ENCODE measurements at places on chromosomes 7 and 10.
A peak's percentile ranks its signal among the peaks of the same experiment; 100 is the strongest.

DNA sequence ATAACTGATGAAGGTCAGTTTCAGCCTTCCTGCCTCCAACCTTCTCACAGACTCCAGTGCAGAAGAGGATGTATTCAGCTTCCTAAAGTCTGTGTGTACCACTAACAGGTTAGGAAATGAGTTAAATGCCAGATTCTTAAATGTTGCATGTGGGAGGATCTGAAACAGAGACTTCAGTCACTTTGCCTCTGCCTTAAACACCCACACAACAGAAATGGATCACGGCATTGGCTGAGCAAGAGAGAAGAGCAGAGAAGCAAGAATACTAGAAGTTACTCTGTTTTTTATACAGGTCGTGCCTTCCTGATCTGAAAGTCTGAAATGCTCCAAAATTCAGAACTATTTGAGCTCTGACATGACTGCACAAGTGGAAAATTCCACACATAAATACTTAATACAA lies 98.9 kb upstream of the ARHGAP21 start:
- DNase-seq: no peak

DNA sequence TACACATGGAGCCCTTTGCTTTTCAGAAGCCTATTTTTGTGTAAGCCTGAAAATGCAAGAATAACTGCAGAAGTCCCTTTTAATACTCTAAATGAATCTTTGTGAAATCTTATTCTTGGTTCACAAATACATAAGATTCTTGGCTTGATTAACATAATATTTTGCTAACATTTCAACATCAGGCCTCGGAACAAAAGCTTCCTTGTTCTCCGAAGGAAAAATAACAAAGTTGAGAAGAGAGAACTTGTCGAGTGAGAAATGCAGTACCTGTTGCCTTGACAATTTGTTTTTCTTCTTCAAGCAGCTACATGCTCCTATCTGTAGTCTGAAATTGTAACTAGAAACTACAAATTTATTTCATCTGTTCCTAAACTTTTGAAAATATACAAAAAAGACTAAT lies 8.5 kb downstream of the NT5C2 start:
- DNase-seq: no peak

DNA sequence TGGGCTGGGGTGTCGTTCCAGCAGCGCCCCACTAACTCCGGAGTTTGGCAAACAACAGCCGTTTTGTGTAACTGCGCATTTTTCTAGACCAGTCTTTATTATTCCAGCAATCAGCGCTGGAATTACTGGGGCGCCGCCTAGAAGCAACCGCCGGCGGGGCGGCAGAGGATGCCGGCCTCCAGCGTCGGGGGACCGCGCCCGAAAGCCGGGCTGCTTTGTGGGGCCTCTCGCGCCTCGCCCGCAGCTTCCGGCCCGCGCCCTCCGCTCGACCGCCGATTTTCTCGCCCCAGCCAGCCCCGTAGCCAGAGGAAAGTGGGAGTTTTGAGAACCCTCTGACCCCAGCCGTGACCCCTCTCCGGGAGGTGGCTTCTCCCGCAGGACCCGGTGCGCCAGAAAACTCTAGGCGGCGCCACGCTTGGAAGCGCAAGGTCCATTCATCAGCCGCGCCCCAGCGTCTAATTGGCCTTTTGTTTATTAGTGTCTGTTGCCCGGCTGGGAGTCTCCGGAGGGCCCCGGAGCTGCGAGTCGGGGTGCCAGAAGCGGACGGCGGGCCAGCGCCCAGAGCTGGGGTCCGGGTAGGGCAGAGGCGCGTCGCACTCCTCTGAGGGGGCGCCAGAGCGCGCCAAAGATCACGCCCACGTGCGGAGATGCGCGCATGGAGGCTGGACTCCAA lies 10.7 kb downstream of the EMX2 start:
- DNase-seq: no peak

DNA sequence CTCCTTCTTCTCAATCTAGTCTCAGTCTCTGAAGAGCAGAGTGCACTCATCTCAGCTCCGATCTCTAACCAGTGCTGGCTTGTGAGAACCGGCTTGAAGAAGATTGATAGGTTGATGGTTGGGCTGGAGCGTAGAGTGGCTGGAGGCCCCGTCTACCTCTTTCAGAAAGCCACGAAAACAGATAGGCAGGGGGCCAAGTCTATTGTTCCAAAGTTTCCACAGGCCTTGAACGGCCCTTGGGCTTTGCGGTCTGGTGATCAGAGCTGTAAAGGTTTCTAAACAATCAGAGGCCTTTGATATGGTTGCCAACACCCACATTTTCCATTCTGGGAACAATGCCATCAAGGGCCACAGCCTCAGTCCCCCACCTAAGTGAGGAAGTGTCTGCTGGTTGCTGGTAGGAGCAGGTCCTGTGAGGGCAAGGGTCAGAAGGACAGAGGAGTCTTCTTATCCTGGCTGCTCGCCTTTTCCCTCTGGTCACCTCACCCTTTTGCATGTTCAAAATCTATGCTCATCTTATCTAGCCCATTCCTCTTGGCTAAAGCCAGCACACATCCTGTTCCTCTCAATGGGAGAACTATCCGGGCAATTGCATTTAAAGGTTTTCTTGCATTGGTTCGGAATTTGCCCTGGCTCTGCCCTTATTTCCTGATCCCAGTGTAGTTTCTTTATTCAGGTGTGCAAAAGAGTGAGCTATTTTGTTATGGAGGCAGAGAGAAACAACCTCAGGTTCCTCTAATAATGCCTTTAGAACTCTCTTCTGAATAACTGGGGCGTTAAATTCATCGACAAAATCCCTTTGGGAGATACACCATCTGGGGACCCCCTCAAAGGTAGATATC lies 70.3 kb upstream of the KMT2E start:
- no peak for DNase-seq

- no peak for DNase-seq
These were observed 94.3 kb upstream of the SORCS3 start for GRCh38 chr10:104546756-104547155.

GRCh38 chr7:37109016-37109683 lies 339.5 kb downstream of the ELMO1 start:
- DNase-seq: peak; percentile 50

DNA sequence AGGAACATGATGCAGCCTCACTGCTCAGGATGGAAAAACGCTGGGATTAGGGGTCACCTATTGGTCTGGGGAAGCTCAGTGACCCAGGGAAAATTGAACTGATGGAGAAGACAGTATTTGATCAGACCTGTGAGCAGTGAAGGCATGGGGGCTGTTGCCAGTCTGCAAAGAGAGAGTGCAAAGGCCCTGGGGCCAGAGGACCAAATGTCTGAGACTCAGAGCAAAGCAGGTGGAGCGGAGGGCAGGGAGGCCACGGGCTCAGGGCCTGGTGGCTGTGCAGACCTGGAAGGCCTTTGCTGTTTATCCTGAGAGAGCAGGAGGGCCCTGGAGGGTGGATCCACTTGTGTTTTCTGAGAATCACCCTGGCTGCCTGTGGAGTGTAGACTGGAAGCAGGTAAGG lies 67.1 kb downstream of the INPP5A start:
- DNase-seq: no peak

GRCh38 chr7:101232141-101232850 lies 5.3 kb downstream of the CLDN15 start:
- peak; percentile 43 for DNase-seq

DNA sequence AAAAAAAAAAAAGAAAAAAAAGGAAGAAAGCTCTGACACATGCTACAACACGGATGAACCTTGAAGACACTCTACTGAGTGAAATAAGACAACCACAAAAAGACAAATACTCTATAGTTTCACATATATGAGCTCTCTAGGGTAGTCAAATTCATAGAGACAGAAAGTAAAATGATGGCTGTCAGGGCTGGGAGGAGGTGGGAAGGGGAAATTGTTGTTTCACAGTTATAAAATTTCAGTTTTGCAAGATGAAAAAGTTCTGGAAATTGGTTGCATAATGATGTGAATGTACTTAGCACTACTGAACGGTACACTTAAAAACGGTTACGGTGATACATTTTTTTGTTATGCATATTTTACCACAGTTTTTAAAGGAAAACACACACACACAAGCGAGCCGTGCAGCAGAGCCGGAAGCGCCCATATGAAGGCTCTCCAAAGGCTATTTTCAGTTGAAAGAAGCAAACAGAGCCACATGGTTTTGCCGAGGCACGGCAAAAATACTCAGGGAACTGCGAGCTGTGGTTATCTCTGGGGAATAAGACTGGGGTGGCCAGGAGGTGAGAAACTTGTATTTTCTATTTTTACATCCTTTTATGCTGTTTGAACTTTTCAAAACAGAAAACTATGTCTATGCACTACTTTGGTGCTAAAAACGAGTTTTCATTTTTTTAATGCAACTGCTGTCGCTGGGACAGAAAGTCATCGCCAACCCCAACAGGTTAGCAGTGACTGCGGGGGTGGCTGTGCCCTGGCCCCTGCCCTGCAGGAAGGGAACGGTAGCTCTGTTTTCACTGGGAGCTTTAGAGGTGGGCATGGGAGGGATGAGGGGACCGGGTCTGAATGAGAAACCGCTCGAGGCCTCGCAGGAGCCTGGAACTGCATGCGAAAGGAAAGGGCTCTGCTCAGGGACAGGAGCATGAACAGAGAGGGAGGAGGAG lies 132.9 kb downstream of the OAT start:
- no peak for DNase-seq

GRCh38 chr10:122144199-122144598 lies 126.9 kb upstream of the BTBD16 start:
- no peak for DNase-seq

DNA sequence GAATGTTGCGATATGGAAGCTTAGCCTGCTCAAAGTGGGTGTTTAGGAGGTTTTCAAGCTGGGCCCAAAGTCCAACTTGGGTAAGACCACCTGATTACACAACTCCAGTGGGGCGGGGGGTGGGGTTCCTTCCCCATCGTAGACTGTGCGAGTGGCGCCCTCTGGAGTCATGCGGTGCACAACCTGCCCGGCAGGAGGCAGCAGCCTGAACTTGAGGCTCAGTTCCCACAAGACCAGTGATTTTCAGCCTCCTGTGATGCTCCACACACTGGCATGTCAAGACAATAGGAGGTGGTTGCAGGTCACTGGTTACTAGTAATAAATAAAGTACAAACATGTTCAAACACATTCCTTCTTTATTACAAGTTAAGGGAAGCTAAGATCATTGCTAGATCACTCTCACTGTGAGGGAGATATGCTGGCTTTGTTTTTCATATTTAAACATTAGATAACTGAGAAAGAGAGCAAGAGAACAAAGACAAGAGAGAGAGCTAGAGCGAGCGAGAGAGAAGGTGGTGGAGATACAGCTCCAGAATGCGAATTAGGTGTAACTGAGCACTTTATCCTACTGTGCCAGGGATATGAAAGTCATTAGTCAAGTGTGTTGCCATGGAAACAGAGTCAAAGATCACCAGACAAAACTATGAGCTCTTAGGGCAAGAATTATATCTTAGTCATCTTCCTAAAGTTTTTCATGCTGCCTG lies 97.4 kb upstream of the BMPER start:
- no peak for DNase-seq

DNA sequence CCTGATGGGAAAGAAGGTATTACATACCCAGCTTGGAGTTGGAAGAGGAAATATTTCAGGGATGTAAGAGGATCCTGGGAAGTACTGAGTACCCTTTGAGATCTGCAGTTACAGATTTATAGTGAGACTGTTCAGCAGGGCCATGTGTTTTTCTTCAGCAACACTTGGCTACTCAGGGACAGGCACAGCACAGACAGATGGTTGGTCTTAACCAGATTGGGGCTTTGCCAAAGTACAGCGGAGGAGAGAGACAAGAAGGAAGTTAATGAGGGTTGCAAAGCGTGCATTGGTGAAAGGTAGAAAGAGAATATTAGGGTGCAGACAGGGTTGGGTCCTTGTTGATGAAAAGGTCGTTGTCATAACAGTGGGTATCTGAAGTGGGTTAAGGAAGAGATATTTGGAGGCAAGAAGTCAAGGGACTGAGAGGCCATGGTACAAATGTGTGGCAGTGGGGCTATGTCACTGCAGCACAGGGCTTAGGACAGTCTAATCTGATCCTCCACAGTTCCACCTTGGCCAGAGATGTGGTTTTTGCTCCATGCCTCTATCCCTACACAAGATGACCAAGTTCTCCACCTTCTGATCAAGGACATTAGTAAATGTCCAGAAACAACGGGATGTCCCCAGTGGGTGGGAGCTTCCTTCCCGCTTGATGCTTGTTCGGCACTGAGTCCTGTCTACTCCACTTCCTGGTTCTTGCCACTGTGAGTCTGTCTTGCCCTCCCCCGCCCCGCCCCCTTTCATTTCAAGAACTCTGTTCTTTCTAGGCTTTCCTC lies 18.9 kb upstream of the DNAJC1 start:
- DNase-seq: no peak
